ENCODE measurements at places on chromosomes 7 and 10.

- no peak for DNase-seq
These were observed 28.6 kb downstream of the MRPL32 start for GRCh38 chr7:42960762-42961161.

- DNase-seq: no peak
These were observed 29.2 kb upstream of the CFAP46 start for GRCh38 chr10:132971448-132972148.

DNA sequence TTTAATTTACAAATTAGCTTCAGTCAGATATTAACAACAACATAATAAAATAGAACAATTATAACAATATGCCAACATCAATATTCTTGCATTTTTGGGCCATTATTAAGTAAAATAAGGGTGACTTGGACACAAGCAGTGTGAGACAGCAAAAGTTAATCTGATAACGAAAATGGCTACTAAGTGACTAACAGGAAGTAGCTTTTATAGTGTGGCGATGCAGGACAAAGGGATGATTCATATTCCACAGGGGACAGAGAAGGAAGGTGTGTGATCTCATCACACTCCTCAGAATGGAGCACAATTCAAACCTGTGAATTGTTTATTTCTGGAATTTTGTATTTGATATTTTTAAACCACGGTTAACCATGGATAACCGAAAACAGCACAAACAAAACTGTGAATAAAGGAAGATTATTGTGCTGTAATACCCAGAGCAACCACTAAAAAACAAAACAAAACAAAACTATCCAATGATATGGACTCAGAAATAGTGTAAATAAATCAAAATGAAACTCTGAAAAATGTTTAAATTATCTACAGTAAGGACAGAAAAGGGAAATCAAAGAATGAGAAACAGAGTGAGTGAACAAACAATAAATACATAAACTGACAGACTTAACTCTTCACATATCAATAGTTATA lies 66.9 kb upstream of the TFEC start:
- DNase-seq: no peak

DNA sequence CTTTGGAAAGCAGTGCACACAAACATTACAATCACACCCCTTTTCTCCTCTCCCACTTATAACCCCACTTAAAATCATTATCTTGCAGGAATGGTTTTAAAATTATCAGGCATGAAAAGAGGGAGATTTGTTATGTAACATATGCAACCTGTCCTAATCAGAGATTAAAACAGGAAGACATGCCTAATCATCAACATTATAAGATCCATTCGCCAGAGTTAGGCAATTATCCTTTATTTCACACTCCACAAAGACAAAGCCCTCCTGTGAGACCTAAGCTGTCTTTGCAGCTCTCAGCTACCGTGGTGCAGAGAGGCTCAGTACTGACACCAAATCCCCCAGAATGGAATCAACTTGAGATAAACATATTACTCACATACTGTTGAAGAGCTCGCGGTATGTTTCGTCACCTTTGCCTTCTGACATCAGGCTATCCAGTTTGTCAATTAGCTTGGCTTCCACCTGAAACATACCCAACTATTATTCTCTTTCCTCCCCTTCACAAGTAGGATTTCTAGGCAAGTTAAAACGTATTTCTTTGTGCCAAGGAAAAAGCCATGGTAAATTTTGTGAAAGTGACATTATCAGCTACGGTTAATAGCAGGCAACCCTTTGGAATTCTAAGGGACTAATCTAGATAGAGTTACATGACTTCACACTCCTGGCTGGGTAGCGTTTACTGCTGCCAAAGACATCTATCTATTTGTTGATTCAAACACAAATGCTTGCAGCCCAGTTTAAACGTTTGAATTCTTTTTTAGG lies 226.2 kb upstream of the IMMP2L start:
- no peak for DNase-seq

DNA sequence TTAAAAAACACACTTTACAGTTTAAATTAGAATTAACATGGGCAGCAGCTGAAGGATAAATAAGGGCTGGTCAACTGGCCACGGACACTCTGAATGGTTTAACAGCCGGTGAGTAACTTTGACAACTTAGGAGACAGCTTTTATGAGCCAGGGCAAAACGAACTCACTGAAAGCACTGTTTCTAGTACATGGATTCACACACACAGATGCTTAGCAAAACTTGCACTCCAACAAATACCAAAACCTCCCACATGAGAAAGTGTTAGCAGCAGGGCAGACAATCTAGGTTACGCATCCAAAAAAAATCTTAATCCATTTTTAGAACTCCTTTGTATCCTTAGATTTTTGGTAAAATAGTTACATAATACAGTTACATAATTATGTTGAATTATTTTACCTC lies 486.4 kb downstream of the PHTF2 start:
- no peak for DNase-seq

- no peak for DNase-seq
These were observed 116.2 kb downstream of the SH3PXD2A start for GRCh38 chr10:103739039-103739764.

DNA sequence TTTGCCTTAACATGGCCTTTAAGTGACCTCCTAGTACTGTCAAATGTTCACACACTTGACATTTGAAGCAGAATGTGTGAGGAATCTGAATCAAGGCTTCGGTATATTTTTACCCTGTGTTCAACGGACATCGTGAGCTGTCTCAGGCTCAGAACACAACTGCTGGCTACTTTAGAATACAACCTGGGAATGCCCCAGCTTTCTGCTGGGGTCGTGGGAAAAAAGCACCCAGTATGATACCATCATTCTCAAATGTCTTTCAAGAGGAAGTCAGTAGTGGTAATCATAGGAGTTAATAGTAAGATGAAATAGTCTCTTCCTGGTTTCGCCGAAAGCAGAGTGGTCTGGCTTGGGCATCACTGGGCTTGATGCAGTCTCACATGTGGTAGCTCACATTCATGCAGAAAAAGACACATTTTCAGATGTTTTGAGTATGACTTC lies 67.2 kb downstream of the CREB5 start:
- DNase-seq: no peak

GRCh38 chr7:139942636-139943035 lies 113.6 kb downstream of the TBXAS1 start:
- DNase-seq: no peak

GRCh38 chr10:24989867-24990266 lies 26.1 kb downstream of the ENKUR start:
- no peak for DNase-seq

GRCh38 chr10:100182908-100183307 lies 2.9 kb downstream of the ERLIN1 start:
- no peak for DNase-seq

DNA sequence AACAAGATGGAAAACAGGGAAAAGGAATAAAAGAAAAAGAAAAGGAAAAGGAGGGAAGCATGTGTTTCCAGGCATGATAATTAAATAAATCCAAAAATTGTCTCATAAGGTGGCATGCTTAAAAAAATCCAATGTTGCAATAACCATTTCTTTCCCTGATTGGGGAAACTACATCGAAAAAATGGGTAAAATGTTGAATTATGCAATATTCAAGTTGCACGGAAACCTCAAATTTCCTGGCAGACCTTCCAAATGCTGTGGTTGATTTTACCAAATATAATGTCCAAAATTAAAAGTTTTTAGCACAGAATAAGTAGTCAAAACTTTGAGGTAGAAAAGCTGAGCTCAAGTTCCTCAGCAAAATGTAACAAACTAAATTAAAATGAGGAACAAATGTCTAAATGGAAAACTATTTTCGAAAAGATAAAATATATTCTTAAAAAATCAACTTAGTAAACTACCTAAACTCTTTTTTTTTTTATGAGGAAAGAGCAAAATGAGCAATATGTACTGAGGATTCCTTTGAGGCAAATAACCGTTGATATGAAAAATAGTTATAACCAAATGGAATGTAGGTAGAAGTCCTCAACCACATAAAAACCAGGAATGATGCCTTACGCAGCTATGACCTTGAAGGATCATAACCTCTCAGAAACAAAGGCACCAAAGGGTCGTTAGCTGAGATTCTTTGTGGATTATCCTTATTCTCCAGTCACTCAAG lies 52.6 kb downstream of the MACC1 start:
- no peak for DNase-seq

- DNase-seq: no peak
These were observed 56.0 kb downstream of the NDUFB2 start for GRCh38 chr7:140752533-140752932.

- DNase-seq: no peak
These were observed 438.9 kb downstream of the SDK1 start for GRCh38 chr7:3739983-3740382.

GRCh38 chr7:154874409-154875113 lies 128.4 kb downstream of the PAXIP1 start:
- no peak for DNase-seq

- DNase-seq: no peak
These were observed 12.9 kb upstream of the HOXA13 start for GRCh38 chr7:27212497-27213432.

GRCh38 chr7:137142376-137142775 lies 201.2 kb downstream of the PTN start:
- DNase-seq: no peak

DNA sequence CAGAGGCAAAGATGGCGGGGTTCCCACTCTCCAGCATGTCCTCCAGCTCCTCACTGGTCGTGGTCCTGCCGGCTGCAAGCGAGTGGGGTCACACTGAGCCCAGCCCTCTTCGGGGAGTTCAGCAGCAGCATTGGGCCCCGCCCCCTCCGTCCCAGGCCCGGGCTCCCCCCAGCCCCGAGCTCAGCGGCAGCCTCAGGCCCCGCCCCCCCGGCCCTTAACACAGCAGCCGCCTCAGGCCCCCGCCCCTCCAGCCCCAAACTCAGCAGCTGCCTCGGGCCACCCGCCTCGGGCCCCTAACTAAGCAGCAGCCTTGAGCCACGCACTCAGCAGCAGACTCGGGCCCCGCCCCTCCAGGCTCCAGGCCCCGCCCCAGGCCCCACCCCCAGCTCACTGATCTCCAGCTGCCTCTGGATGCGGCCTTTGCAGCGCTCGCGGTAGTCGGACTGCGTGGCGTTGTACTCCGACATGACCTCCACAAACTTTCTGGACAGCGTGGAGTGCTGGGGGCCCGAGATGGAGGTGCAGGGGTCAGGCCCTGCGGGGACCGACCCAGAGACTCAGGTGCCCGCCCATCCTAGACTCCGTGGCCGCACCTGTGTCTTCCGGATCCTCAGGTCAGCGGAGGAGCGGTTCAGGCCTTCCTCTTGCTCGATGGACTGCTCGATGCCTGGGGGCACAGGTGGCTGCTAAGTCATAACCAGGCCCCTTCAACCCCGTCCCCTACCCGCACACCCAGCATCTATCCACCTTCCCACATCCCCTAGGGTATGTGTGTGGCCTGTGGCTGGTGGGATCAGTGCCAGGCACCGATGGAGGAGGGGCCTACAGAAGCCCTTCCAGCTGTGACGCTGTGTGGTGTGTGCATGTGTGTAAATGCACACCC lies 15.5 kb downstream of the STX1A start:
- no peak for DNase-seq

- DNase-seq: no peak
These were observed 142.5 kb downstream of the SRPK2 start for GRCh38 chr7:105246256-105246655.

DNA sequence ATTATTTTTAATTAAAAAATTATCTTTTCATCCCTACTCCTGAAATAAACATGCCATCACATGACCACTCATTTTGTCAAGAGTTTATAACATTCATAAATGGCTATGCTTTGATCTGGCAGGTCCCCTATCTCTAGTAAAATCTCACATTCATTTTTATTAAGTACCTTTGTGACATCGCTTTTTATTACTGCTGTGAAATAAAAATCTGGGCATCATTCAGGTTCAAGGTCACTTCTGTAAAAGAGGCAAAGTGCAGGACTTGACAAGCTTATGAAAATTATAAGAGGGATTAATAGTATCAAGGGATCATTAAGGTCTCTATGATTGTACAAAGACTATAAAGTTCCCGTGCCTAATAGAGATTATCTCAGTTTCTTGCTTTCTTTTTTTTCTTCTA lies 416.8 kb upstream of the SEMA3A start:
- DNase-seq: no peak

DNA sequence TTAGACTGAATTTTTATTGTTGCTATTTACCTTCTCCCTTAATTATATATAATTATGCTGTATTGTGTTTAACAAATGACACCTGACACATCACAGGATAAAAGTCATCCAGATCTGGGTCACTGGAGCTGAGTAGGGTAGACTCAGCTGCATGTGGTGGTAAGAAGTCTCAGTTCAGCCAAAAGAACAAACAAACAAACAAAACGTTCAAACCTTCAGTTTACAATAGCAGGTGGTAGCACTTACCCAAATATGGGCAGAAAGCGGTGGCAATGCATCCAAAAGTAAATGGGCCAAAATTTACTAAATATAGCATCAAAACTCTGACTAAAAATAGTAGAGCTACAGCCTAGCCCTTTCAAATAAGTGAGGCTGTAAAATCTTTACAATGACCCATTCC lies 42.2 kb downstream of the ZWINT start:
- DNase-seq: no peak

DNA sequence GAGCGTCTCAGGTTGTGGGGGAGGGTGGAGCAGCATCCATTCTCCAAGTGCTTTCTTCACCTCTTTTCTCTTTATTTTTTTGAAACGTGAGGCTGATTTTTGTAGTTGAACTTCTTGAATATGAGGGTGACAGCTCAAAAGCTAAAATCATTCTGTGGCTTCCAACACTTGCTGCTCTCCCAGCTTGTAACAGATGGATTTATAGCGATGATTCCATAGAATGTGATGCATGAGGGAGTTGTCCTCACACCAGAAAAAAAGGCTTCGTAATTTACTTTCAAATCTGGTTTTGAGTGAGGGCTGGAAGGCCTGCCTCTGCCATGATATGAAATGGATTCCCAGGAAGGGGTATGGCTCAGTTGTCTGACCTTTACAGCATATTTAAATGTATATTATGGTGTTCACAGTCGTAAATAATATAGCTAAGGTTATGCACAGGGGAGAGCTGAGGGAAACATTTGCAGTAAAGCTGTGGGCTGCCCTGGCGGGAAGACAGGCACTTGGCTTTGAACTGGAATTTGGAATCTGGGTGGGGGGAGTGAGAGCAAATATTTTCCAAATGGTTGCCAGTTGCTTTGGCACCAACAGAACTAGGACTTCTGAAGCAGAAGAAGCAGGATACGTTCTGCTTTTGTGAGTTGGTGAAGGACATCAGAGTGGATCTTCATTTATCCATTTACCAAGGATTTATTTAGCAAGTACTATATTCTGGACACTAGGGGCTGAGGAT lies 166.7 kb downstream of the SORCS3 start:
- no peak for DNase-seq

DNA sequence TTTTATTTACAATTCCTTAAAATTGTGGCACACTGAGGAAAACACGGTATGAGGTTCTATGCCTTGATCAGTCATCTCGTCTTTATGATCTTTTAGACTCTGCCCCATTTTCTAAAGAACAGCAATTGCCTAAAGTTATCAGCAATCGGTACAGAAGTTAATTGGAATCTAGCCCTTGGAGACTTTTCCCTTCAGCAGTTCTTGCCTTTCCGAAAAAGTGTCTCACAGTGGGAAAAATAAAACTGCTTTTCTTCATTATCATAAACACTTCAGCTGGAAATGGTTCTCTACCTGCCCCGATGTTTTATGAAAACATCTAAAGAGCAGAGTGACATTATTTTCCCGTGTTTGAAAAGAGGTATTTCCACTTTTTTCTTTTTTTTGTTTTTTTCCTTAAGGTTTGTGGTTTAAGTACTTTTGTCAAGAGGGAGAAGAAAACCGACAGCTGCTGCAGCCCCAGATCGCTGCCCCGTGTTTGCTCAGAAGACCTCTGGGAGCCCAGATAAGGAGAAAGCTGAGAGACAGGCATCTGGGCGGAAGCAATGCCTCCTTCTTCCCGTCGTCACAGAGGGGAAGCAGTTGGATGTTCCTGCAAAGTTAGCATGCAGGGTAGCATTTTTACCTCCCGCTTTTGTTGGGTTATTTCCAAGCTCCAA lies 149.7 kb downstream of the FRMD4A start:
- no peak for DNase-seq

GRCh38 chr7:157547102-157547501 lies 210.3 kb downstream of the DNAJB6 start:
- DNase-seq: no peak

Measured in CD4-positive, alpha-beta T cell treated with Interleukin-15 for 4 hours (primary cell).